ENCODE measurements at places on chromosomes 16 and 17.

GRCh38 chr16:67857547-67858233 lies 10.2 kb upstream of the CENPT start:
- DNase-seq: peak; percentile 14

DNA sequence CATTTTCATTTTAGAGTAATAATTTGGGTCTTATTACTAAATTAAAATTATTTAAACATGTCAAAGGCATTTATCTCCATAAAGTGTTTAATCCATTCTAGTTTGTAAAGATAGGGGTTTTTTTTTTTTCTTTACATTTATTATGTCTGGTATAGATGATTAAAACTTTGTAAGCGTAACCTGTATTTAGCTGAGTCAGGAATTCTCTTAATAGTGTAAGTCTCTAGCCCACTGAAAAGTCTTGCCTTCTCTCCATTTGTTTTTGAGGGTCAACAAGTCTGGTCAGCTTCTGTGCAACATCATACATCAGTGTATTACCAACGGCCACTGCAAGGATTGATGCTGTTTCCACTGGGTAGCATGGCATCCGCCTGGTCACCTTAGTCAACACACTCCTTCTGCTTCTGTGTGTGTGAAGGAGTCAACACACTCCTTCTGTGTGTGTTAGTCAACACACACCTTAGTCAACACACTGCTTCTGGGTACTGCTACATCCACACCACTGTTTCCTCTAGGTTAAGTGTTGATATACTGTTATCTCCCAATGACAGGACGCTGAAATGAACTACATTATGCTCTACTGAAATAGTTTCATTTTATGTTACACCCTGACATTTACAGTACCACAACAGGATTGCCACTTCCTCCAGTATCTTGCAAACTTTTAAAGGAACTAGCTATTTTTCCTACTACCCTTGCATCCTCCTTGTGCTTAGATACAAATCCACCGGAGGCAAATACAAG lies 37.3 kb upstream of the VWA3A start:
- DNase-seq: no peak

- DNase-seq: peak; percentile 76
Observed at GRCh38 chr16:23801378-23801777, 34.4 kb upstream of the PRKCB start.

DNA sequence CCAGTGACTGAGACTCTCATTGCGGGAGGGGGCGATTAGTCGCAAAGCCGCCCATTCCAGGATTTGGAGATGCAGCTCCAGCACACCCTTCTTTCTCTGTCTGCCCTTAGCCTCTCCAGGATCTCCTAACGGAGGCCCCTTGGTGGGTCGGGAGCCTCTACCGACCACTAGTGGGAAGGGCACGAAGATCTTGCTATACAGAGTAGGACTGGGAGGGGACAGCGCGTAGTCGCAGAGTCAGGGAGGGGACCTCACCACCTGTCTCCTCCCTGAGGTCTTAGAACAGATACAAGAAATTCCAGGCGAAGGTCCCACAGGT lies 588 bp upstream of the SMTNL2 start:
- no peak for DNase-seq

DNA sequence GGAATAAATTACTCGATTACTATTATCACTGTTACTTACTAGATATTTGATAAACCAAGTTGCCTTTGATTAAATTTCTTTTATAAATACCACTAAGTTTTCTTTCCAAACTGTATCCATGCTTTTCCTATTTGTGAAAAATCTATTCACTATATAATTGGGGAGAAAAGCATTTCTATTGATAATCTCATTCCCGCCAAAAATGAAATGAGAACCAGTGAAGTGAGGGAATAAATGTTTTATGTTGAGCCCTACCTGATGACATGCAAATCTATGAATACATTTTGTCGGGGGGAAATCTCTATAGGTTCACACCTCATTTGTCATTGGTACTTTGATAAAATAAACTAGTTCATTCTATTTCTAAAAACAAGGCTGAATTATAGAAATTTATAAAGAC lies 15.7 kb downstream of the BRIP1 start:
- DNase-seq: no peak

DNA sequence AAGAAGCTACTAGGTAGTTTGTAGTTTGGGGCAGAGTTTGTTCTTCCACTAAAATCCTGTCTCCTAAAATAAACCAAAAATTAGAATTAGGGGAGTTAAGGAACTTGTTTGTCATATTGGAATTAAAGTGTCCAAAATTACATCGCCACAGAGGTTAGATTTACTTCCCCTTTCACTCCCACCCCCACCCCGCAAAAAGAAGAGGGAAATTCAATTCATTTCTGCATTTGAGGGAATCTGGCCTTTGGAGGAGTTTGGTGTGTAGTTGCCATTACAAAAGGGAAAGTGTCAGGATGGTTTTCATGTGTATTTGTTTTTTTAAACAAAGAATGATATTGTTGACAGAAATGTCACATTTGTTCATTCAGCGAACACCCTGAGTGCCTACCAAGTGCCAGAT lies 5.8 kb downstream of the TMEM97 start:
- DNase-seq: no peak

GRCh38 chr17:48492401-48493298 lies 38.2 kb downstream of the HOXB1 start:
- peak; percentile 81 for DNase-seq

DNA sequence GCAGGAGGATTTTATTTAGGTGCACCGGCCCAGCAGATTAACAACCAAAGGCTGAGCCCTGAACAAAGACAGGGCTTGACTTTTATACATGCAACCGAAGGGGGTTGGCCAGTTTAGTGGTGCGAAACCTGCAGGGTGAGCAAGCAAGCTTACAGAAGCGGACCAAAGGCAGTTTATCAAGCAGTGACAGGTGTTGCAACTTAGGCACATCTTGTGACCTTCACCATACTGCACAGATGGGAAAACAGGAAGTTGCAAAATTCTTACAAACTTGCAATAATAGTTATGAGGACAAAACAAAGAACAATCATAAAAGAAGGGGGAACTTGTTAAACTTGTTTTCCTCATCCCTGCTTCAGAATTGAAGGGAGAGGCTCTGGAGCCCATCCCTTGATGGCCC lies 1265.1 kb downstream of the CDH8 start:
- no peak for DNase-seq

- DNase-seq: no peak
Observed at GRCh38 chr17:71878998-71879397, 241.8 kb upstream of the SOX9 start.
